Pulmonary artery endothelial cell (primary cell): ENCODE measurements at places on chromosomes 2 and 18. TPM values are rescaled to one million over a fixed set of nuclear protein-coding genes. Genes with fewer than 3 reads are reported as not detected.
A peak's percentile ranks its signal among the peaks of the same experiment; 100 is the strongest.

GRCh38 chr2:45813003-45813941 lies 161.8 kb downstream of the PRKCE start:
- DNase-seq, result peak; percentile 92

DNA sequence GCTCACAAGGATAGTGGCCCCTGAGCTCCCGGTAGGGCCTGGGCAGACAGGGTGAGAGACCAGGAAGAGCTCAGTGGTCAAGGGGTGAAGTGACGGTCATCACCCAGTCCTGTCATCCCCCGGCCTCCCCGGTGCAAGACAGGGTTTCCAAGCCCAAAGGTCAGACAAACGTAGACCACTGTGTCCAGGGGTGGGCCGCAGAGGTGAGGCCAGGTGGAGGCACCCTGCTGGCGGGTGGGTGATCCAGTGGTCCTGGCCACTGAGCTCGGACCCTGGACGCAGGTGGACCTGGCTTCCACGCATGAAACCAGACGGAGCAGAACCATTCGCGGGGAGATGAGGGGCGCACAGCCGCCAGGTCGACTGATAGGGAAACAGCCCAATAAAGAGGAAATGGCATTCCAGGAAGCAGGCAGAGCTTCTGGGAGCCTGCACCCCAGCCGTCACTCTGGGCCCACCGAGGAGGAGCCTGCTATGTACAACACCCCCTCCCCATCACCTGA lies 14.4 kb upstream of the SNED1 start:
- DNase-seq, result no peak

- DNase-seq, result no peak
Observed at GRCh38 chr2:126634273-126634861, 21.6 kb upstream of the GYPC start.

- no peak for DNase-seq
Observed at GRCh38 chr2:157572725-157573124, 55.9 kb downstream of the ACVR1C start.

DNA sequence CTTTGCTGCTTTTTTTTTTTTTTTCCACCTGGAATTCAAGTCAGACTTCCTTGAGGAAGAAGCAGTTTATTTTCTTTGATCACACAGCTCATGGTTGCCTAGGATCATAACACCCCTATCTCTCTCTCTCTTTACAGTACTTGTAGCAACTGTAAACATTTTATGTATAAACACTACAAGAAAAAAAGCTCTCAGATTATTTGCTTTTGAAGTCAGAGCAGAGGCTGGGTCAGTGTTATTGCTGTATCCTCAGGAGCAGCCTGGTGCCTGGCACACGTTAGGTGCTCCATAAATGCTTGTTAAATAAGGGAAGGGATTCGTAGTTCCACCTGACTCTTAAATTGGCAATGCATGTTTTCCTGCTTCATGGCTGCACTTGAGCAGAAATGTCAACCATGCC lies 221.2 kb downstream of the TGIF1 start:
- DNase-seq, result no peak

DNA sequence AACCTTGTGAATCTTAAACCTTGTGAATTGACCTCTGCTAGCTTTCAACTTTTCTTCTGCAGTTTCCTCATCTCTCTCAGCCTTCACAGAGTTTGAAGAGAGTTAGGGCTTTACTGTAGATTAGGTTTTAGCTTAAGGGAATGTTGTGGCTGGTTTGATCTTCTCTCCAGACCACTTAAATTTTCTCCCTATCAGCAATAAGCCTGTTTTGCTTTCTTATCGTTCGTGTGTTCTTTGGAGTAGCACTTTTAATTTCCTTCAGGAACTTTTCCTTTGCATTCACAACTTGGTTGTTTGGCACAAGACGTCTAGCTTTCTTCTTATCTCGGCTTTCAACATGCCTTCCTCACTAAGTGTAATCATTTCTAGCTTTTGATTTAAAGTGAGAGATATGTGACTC lies 2.8 kb upstream of the CDCA7 start:
- DNase-seq, result no peak

GRCh38 chr2:218019411-218020060 lies 16.7 kb upstream of the TNS1 start:
- no peak for DNase-seq

SOWAHC gene
- total RNA-seq, result 2.6 and 6.4 TPM in 2 replicates

SIX3 gene
- not detected in 2 replicates for total RNA-seq

ACTG2 gene
- total RNA-seq, result not detected in 2 replicates

LBX2 gene
- 2.4 and 4.2 TPM in 2 replicates for total RNA-seq
